ENCODE measurements at places on chromosomes 4 and X.

DNA sequence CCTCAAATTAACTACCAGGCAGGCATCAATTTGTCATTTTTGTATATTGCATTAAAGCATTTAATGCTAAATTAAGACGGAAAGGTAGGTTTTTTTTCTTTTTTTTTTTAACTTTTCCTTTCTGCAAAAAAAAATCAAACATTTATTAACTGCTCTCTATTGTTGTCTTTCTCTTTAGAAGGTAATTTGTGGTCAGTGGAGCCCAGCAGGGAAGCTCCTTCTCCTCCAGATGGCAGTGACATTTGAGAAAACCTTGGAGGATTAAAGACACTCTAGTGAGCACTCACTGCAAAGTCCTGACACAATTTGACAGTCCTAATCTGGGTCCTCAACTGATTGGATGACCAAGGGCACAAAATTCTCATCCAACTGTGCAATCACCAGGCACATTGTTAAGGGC lies 102.4 kb downstream of the SLIT2 start:
- no peak for DNase-seq

DNA sequence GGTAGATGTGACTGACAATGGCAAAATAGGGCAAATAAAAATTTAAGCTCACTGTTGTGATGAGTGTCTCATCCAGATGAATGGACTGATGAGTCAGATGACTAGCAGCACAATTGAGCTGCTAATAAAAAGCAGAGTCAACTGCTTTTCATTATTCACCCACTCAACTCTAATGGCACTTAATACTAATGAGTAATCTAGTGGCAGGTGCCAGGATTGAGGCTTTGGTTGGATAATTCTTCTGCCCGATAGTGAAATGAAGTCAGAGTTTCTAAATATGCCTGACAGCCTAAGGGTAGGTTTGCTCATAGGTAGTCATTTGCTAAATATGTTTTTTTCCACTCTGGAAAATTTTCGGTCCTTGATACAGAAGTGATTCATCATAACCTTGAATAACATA lies 10.4 kb downstream of the OGT start:
- no peak for DNase-seq

GRCh38 chr4:8642651-8643321 lies 50.2 kb downstream of the CPZ start:
- DNase-seq, result no peak

DNA sequence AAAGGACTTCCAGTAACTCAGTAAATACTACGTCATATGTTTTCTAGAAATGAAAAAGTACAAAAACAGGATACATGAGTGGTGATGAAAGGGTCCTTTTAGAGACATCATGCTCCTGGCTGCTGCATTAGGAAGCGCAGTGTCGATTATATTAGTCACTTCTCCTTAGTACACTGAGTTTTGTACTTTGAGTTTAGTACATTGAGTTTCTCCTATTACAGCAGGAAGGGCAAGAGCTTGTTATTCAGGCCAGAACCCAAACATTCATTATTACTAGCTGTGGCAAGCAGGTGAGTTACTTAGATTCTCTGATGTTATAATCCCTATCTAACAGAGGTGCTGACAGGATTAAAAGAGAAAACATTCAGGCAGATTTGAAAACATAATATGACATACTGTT lies 21.3 kb downstream of the RPGR start:
- no peak for DNase-seq

GRCh38 chr4:122293374-122294365 lies 85.1 kb upstream of the ADAD1 start:
- no peak for DNase-seq

GRCh38 chr4:168716406-168717129 lies 219.7 kb downstream of the PALLD start:
- no peak for DNase-seq

GRCh38 chrX:154605566-154605965 lies 13.5 kb downstream of the CTAG1B start:
- DNase-seq, result no peak

DNA sequence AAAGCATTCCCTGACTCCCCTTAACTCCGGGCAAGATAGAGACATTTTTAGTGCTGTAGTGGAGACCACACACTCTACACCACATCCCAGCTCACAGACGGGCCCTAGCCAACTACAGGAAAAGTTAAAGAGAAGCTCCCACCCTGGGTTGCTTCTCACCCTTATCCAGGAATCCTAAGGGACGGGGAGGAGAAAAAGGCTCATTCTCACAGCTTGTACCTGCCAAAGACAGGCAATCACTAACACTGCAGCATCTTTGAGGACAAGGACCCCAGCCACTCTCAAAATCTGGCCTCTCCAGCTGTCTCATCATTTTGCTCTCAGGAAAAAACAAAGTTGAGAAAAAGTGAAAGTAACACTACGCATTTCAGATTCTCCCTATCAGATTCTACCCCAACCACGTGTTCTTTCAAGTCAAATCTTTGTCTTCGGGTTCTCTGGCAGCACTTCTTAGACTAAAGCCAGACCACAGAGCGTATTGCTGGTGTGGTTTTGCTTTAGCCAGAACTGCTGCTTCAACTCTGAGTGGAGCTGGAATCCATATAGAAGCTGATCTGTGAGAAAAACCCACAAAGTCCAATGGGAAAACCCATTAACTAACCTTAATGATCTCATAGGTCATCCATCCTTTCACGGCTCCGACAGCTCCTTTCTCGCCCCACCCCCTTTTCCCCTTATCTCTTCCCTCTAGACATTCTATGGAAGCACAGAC lies 605.9 kb upstream of the DIPK2B start:
- DNase-seq, result no peak

- DNase-seq, result no peak
These were observed 20.6 kb upstream of the SUPT20HL2 start for GRCh38 chrX:24334461-24334860.
